ENCODE measurements at places on chromosomes 2 and 18.

GRCh38 chr2:8496079-8496478 lies 185.8 kb upstream of the ID2 start:
- DNase-seq: no peak

DNA sequence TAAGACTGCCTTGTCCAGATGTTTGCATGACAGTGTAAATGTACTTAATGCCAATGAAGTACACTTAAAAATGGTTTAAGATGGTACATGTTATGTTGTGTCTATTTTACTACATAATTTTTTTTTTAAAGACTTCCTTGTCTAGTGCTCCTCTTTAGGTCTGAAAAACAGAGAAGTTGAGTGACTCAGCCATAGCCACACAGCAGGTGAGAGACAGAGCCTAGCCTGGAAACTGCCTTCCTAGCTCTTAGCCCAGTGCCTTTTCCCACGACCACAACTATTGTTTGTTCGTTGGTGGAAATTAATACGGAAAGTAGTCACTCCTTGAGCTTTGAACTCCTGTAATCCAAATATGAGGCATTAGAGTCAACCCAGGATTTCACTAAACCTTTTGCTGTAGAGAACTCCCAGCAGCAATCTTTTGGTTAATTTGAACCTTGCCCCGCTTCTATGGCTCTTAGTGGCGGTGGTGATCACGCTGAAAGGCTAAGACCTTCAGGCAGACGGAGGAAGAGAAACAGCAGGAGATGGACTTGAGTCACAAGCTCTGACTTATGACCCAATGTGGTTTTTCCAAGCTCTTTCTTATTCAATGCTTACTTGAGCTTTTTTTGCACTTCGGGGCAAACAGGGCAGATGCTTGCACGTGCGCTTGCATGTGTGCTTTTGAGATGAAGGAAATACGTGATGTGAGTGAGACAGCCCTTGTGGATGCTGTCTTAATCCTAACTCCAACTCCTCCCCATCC lies 21.2 kb downstream of the TRIB2 start:
- no peak for DNase-seq

GRCh38 chr2:74959106-74959751 lies 786 bp downstream of the POLE4 start:
- no peak for DNase-seq

DNA sequence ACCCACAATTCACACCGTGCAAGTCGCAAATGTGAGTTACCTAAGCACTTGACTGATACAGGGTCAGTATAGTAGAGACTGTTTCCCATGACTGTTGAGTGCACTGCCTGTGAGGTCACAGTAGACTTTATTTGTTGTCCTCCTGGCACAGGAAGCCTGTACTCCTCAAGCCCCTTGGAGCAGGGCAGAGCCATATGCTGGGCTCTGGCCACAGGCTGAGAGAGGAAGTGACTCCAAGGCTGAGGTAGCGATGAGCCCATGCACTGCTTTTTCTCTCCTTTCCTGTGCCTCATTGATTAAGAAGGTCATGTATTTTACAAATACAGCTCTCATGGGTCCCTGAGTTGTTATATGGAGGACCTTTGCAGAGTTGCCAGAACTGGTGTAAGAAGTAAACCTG lies 287.7 kb downstream of the SRBD1 start:
- DNase-seq: no peak

DNA sequence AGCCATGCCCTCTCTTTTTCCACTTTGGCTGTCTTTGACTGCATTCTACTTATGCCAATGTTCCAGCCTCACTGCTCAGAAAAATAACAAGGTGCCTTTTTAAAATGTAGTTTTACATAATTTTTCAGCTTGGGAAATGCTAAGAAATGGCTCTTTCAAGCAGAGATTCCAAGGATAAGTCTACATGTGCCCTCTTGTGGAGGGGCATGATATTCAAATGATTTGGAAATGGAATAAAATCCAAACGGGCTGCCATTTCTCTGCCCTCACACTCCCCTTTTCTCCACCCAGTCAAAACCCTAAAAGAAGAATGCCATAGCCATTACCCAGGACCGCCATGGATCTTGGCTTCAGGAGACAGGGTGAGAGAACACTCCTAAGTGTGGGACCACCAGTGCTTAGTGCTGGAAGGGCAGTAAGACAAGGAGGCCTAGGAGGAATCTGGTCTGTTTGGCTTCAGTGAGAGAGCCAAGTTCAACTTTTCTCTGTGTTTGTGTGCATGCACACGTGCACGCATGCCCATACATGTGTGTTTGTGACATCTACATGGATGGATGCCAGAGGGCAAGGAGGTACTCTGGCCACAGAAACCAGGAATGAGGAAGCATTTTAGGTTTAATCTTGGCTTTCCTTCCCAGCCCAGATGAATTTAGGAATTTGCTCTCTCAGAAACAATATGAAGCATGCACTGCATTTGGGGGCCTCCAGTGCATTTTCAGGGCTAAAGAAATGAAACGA lies 174.0 kb upstream of the SLC14A2 start:
- DNase-seq: no peak

- no peak for DNase-seq
Observed at GRCh38 chr18:75249672-75250470, 39.3 kb downstream of the TSHZ1 start.

- no peak for DNase-seq
Observed at GRCh38 chr2:212223696-212224095, 314.9 kb downstream of the ERBB4 start.

DNA sequence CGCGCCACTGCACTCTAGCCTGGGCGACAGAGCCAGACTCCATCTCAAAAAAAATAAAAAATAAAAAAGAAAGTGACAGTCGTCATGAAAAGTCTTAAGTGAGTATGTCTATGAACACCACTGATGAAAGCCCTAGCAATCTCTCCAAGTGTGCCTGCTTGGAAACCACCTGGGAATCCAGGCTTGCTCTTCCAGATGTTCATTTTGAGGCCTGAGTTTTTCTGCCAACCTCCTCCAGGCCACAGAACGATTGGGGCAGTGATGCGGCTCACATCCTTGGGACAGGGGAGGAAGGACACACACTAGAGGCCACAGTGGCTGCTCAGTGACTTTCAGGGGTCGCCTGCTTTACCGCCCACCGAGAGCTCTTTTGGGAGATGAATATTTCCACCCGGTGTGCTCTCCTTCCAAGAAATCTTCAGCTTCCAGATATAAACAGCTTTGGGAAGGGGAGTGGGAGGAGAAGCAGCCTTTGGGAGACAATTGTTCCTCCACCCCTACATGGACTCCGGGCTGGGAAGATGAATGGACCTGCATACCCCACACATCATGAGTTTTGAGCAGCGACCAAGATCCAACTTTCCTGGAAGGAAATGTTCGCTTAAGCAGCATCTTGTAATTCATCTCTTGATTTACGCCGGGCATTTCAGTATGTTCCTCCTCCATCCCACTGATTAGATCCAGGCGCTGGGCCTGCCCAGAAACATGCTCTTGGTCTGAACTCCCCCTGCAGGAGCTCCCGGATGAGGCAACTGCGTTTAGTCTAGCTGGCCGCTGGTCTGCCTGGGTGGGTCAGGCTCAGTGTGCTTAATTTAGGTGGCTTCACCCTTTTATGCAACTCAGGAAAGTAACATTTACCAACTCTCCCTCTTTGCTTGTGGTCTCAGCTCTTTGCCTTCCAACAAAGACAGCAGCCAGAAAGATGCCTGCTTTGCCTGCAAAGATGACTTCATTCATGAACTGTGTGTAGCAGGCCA lies 6.2 kb upstream of the ARMC9 start:
- peak; percentile 80 for DNase-seq

DNA sequence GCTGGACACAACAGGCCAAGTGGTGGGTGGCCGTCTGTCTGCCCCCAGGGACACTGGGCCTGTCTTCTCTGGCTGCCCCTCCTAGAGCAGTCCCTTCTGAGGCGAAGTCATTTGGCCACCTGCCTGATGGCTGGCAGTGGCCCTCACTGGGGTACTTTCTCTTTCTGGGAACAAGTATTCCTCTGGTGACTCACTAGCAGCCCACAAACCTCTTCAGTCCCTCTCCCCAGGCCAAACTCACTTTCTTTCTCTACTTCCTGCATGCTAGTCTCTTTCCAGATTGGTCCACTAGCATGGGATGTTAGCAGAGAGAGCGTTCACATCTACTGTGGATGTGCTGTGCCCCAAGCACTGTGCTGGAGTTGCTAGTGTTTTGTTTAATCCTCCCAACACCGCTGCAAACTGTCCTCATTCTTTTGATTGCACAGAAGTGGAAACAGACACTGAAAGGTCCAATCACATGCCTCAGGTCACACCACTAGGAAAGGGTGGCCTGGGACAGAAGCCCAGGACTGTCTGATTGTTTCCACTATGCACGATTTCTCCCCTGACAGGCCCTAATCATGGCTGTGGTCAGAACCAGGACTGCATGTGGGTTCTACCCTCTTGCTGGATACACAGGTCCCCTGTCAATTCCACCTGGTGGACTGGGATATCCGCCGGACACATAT lies 5.2 kb downstream of the DYSF start:
- DNase-seq: no peak

- DNase-seq: no peak
Observed at GRCh38 chr2:144654523-144654922, 134.6 kb upstream of the ZEB2 start.

DNA sequence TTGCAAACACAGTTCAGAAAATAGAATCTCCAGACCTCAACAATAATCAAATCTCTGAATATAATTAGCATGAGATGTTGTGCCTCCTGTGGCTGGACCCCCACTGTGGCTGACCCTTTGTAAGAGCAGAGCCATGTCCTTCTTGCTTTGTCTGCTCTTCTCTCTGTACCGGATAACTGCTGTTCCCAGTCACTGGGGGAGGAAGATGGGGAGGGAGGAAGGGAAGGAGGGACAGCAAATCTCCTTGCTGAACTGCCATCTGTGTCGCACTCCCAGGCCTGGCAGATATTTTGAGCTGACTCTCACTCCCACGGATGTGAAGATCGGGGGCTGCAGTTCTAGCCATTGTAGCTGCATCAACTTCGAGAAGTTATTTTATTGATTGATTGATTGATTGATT lies 319.0 kb upstream of the CXCR4 start:
- DNase-seq: no peak

DNA sequence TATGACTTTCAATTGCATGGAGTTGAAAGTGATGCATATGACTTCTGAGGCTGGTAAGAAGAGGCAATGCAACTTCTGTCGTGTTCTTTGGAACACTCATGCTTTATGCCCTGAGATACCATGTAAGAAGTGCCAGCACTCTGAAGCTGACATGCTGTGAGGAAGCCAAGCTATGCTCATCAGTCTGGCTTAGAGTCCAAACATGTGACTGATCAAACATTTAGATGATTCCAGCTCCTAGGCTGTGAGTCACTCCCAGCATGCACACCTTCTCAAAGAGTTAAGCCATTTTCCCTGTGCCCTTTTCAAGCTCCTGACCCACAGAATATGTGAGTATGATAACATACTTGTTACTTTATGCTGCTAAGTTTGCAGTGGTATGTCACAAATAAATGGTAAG lies 15.8 kb upstream of the VRK2 start:
- DNase-seq: no peak

- DNase-seq: peak; percentile 72
Observed at GRCh38 chr2:95323347-95324155, 26.4 kb downstream of the KCNIP3 start.

DNA sequence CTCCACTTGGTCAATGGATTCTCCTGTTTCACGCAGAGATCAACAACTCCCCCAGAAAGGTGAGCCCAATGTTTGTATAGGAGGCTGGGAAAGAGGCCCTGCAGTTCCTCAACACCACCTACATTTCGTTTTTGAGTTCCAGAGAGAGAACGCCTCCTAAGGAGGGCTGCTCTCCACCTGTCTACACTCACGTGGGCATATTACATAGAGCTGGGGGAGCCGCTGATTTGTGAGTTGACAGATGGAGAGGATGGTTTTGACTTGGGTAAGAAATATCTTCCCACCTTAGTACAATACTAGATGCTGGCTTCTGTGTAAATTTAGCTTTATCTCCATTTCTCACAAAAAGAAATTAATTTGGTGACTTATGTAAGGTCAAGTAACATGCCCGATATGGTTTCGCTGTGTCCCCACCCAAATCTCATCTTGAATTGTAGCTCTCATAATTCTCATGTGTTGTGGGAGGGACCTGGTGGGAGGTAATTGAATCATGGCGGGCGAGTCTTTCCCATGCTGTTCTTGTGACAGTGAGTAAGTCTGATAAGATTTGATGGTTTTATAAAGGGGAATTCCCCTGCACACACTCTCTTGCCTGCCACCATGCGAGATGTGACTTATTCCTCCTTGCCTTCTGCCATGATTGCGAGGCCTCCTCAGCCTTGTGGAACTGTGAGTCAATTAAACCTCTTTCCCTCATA lies 274.5 kb upstream of the PXDN start:
- DNase-seq: no peak

- no peak for DNase-seq
Observed at GRCh38 chr2:110724820-110725219, 7.6 kb upstream of the ACOXL start.

DNA sequence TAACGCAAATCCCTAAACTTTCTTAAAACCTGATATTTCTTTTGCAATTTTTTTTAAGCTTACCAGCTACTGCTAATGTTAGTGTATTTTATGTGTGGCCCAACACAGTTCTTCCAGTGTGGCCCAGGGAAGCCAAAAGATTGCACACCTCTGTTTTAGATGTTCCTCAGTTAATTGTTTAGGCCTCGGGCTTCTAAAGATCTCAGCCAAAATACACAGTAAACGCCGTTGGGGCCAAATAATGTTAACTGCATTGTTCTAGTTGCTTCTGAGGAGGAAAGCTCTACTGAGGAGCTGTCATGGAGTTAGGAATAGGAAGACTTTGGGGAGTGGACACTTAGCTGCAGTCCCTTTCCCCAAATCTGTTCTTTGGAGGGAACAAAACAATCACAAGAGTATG lies 2.0 kb downstream of the HSPE1 start:
- no peak for DNase-seq

DNA sequence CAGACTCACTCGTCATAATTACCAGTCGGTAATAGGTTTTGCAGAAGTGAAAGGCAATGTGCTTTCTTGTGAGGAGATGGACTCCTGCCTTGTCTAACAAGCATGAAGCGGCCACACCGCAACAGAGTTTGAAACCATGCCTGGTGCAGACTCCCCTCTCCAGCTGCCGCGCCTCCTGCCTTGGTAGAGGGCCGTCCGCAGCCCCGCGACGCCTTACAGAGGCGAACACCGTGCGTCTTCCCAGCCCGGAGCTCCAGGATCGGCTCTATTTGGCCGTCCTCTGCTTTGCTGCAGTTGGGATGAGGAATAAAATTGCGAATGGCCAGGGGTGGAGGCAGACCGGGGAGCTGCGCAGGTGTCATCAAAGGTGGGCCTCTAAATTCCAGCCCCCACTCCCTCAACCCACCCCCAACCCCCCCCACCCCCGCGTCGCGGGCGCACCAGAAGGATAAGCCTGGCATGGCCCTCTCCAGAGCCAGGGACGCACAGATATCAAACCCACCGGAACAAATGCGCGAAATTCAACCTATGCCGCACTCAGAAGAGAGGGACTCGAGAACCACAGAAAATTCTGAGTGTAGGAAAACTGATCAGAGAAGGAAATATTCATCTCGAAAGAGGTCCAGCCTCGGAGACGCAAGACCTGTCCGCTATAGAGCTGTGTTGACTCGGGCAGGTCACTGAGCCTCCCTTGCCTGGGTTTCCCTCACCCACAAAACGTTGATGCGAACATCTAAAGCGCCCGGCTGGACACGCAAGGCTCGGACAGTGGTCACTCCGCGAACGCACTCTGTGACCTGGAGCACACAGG lies 1.1 kb downstream of the TRABD2A start:
- peak; percentile 55 for DNase-seq
